ENCODE measurements at places on chromosomes 6 and 20. TPM values are rescaled to one million over a fixed set of nuclear protein-coding genes. Genes with fewer than 3 reads are reported as not detected.

Gene KCNK16
- polyA plus RNA-seq, result not detected

Gene GLO1
- 39.5 TPM for polyA plus RNA-seq

Gene SLC4A11
- 0.61 TPM for polyA plus RNA-seq

Gene RSPO4
- polyA plus RNA-seq, result 0.56 TPM

Gene ZC2HC1B
- not detected for polyA plus RNA-seq

Gene AVP
- polyA plus RNA-seq, result 0.25 TPM

Gene TRIM10
- polyA plus RNA-seq, result not detected

Gene KHDC1
- 2.0 TPM for polyA plus RNA-seq

Gene TNFRSF6B
- polyA plus RNA-seq, result 9.3 TPM

Gene RIPOR3
- 23.7 TPM for polyA plus RNA-seq

Gene STK4
- polyA plus RNA-seq, result 8.0 TPM

Gene MAVS
- 19.9 TPM for polyA plus RNA-seq

Gene ZNF512B
- polyA plus RNA-seq, result 10.2 TPM

Gene CGA
- not detected for polyA plus RNA-seq

Gene ADGRB3
- 0.11 TPM for polyA plus RNA-seq

Gene JAG1
- 39.6 TPM for polyA plus RNA-seq

Gene CAP2
- polyA plus RNA-seq, result 2.2 TPM

Gene RNF114
- 45.1 TPM for polyA plus RNA-seq

Gene OTOR
- not detected for polyA plus RNA-seq

Gene BPI
- 3.5 TPM for polyA plus RNA-seq

Gene RIMS1
- polyA plus RNA-seq, result 0.15 TPM

Gene MEP1A
- polyA plus RNA-seq, result 0.05 TPM

Gene IL17F
- polyA plus RNA-seq, result not detected

Gene CCM2L
- polyA plus RNA-seq, result 16.0 TPM

Gene LRFN2
- not detected for polyA plus RNA-seq

Gene PPP1R16B
- polyA plus RNA-seq, result 6.8 TPM

Gene DEFB121
- not detected for polyA plus RNA-seq

Gene MAPK13
- 35.1 TPM for polyA plus RNA-seq

Gene PRRT1
- 1.4 TPM for polyA plus RNA-seq

Gene CARMIL1
- polyA plus RNA-seq, result 3.5 TPM

Gene NHLRC1
- 1.5 TPM for polyA plus RNA-seq

Gene FOXF2
- polyA plus RNA-seq, result 2.1 TPM

Gene AMD1
- polyA plus RNA-seq, result 52.9 TPM

Gene FAM50B
- 7.3 TPM for polyA plus RNA-seq

Gene UBE2V1
- 45.8 TPM for polyA plus RNA-seq

Gene LY6G5C
- polyA plus RNA-seq, result 1.2 TPM

Gene TREML2
- 0.13 TPM for polyA plus RNA-seq
